ENCODE measurements at places on chromosomes 6 and 20.

GRCh38 chr6:161835500-161836215, 561.8 kb upstream of the AGPAT4 start:
- no peak for DNase-seq

- DNase-seq = no peak
These were observed 40.2 kb upstream of the TASP1 start for GRCh38 chr20:13678944-13679343.

DNA sequence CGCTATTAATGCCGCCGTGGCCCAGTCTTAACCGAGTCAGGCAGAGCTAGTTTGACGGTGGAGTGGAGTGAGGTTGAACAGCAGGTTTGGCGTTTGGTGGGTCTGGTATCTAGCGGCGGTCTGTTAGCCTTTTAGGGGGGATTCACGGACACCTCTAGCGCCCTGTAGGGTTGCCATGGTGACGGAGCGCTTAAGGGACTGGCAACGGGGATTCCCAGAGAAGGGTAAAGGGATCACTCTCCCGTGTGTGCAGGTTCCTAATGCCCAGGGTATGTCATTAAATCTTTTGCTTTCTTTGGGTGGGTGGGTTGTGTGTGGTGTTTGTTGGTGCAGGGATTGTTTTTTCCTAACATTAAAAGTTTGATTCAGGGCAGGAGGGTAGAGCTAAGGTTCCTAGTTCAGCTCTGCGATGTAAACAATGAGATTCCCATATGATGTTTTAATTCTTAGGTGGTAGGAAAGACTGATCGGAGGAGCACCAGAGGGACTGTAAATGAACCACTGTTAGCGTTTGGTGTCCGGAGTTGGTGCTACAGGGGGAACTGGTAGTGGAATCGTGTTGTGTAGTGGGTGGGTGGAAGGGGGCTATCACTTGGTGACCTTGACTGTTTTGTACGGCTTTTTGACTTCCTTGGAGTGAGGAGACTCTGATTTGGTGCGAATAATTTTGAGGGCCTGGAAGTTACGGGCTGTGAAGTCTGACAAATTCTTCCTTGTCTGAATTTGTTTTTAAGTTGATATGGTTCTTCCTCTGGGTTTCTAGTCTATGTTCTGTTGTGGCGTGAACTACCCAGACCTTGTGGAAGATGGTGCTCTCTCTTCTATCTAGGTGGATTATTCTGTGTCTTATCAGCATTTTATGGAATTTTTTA, 5.0 kb downstream of the BRD2 start:
- peak; percentile 56 for DNase-seq

- no peak for DNase-seq
These were observed 12.8 kb upstream of the FANCE start for GRCh38 chr6:35439308-35439707.

- DNase-seq = no peak
These were observed 169.0 kb upstream of the SCGN start for GRCh38 chr6:25482996-25483395.

DNA sequence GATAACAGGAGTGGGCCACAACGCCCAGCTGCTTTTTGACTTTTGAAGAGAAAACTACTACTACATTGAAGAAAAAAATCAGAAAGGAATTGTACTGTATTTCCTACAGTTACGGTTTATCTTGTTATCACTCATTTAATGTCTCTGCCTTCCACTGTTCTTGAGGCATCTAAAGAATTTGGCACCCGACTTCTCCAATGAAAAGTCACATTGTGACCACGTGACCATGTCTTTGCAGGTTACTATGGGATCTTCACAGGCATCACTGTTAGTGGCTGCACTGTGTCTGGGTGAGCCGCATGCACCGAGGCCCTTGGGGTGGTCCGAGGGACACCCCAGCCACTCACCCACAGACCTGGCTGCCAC, 26.8 kb downstream of the RRBP1 start:
- no peak for DNase-seq

GRCh38 chr6:26243752-26244151, 121.2 kb upstream of the BTN3A2 start:
- no peak for DNase-seq

GRCh38 chr20:36183155-36183944, 28.8 kb downstream of the EPB41L1 start:
- DNase-seq = no peak
